ENCODE measurements at places on chromosomes 12 and 14.

GRCh38 chr14:51479584-51480325, 172.0 kb upstream of the FRMD6 start:
- DNase-seq, result no peak

DNA sequence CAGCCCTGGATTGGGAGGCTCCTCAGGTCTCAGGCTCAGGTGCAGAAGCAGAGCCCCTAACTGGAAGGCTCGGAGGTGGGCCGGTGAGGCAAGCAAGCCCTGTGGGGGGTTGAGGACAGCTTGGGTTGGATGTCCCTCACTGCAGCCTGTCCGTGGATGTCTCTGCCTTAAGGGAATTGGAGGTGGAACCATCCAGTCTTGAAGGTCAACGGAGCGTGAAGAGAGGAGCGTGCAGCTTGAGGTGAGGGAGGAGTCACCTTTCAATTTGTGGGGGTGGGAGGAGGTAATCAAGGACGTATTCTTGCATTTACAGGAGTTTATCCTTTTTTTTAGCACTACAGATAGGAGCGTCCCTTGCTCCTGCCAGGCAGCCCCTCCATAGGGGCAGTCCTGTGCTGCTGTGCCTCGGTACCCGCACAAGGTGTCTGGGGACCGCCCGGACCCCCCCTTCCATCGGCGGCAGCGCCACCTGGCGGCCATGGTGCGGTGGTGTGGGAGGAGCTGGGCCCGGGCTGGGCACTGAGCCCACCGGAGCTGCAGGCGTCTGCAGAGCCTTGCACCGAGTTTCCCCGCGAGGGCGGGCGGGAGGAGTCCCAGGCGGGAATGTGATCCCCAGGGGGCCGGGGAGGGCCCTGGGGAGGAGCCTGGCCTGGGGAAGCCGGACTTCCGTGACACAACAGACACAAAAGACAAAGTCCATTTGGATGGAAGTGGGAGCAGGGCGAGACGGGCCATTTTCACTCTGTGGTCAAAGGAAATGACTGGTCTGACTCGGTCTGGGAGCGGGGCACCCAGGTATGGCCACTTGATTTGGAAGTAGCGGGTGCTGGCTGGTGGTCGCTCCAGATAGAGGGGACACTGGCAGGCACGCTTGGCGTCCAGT, 864 bp downstream of the DNAJC22 start:
- DNase-seq, result peak; percentile 68

DNA sequence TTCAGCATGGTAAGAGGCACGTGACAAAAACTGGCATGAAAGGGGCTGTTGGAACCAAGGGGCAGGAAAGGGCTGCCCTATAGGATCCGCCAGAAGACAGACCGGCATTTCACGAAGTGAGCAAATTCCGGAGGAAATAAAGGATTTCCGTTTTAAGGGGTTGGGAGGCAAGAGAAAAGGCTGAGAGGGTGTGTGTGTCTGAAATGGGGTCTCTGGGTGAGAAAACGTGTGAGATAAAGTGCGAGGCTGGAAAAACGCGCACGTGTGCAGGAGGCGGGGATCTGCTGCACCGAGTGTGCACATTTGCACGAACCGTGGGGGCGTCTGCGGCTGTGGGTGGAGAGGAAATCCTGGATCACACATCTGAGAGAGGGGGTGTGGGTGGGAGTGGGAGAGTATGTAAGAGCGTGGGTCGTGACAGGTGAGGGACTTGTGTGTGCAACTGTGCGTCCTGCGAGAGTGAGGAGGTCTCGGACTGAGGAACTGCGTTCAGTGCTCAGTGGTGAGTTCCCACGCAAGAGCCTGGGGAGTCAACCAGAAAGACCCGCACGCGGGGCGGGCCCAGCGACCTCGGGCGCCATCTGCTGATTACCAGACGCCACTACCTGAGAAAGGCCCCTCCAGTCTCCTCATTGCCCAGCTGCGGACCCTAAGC, 37.0 kb upstream of the P2RX7 start:
- DNase-seq, result peak; percentile 69

DNA sequence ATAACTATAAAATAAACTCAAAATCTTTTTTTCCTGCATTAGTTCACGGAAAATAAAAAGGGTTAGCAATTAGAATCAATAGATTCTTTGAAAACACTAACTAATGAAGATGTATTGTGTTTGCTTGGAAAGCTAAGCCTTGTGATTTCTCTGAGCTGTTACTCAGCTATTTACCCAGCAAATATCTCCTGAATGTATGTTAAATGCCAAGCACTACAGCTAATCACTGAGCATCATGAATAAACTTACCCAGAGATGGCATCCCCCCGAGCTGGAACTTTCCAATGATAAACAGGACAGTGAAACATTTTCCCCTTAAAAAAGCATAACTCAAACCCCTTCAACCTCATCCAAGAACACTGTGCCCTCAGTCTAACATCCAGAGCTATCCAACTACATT, 71.2 kb downstream of the SLC2A13 start:
- DNase-seq, result no peak

- no peak for DNase-seq
Measured at GRCh38 chr12:98970210-98970609, 325.1 kb downstream of the APAF1 start.

DNA sequence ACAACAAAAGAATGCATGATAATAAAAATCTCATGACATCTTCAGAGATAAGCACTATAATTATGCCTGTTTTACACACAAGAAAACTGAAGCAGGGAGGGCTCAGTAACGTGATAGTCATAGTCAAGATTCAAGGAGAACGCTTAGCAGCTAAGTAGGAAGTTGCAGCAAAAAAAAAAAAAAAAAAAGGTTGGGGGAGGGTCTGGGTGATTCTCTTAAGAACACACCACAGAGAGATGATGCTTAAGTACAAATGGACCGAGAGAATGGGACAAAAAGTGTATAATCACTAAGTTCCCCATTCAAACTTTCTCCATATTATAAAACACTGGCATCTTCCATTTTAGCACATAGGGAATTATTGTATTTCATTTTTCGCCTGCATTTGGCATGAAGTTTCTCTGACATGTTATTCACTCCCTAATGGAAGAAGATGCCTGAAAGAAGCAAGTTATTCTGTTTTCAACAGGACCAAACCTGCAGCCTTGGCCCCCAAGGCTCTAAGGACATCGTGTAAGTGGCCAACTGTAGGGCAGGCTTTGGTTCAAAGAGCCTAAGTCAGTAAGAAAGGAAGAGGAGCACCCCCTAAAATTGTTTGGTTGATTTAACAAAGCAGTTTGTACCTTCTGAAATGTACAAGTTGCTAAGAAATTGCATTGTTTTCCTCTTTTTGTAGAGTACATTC, 142.9 kb upstream of the TMPO start:
- no peak for DNase-seq

DNA sequence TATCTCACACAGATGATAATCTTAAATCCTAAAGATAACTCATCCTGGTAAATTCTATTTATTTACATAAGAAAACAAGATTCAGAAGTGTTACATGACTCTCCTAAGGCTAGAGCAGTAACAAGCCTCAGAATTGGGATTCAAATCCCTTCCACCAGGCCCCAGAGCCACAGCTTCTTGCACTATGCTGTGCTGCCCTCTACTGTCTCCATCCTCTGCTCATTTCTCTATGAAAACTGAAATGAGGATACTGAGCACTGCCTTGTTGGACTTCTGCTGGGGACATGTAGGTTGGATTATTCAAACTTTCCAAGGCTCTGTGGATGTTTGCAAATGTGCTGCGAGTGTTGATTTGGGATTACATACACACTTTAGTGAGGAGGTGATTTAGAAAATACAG, 23.5 kb upstream of the C12orf50 start:
- DNase-seq, result no peak

GRCh38 chr14:29817767-29818405, 109.8 kb downstream of the PRKD1 start:
- no peak for DNase-seq

GRCh38 chr14:64824471-64824870, 55.2 kb downstream of the SPTB start:
- no peak for DNase-seq

- DNase-seq, result no peak
Measured at GRCh38 chr12:121345151-121345815, 6.9 kb downstream of the ANAPC5 start.

GRCh38 chr12:65023485-65023884, 97.6 kb downstream of the WIF1 start:
- DNase-seq, result no peak

DNA sequence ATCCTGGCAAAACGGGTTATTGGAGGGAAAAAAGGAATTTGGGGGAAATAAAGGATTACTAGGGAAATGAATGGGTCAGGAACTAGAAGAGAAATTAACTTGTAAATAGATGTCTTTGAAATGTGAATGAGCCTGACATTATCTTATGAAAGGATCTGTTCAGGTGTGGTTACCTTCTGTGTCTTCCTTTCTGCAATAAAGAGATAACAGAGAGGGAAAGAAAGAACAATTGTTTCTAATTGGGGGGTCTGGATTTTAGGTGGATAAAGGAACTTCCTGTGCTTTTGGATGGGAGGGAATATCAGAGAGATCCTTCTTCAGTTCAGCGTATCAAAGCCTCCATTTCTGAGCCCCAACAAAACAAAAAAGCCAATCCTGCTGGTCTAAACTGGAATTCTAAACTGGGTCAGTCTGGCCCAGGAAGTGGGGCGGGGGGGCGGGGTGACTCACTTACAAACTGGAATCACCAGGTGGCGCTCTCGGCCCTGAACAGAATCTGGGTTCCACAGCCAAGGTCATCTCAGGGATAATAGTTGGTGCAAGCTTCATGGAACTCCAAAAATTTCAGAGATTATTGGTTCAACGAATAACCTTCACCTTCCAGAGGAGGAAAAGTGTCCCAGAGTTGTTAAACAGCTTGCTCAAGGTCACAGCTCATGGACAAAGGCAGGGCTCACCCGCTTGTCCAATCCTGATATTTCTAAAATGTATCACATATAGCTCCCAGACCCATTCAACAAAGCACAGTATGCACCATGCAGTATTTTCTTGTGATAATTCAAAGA, 15.2 kb upstream of the PEBP1 start:
- peak; percentile 40 for DNase-seq

DNA sequence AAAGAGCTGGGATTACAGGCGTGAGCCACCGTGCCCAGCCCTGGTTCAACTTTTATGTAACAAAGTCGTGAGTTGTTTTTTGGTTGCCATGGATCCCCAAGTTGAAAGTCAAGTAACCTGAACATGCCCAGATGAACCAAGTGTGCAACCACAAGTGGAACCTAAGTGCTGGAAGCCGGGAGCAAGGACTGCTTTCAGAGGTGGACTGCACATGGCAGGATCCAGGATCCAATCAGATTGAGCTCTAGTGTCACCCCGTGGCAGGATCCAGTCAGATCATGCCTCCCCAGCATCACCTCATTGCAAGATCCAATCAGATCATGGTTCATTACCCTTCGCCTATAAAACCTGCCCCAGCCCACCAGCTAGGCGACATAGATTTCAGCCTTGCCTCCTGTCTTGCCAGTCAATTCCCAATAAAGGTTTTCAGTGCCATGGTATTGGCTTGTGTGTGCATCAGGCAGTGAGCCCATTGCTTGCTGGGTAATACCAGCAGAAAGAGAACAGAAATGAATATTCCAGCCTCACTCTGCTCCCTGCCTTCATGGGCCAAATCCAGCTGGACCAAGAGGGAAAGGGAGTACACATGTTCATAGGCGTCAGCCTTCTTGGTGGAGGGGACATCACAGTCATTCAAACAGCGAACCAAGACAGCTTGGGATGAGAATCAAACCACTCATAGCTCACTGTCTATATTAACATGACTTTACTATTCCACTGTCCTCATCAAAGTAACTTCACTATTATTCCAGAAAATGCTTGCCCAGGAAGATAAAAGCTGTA, 43.6 kb upstream of the VASH1 start:
- no peak for DNase-seq

DNA sequence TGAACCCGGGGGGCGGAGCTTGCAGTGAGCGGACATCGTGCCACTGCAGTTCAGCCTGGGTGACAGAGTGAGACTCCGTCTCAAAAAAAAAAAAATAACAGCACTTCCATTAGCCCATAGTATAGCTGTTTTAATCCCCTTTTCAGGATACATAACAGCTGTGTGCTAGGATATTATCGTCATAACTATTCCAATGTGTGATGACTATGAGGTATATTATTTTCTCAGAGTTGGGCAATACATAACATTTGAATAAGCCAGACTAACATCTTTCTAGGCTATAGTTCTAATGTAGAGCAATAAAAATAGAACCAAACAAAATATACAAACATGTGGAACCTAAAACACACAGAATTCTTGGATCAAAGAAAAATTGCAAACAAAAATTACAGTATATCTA, 57.1 kb downstream of the MARK3 start:
- no peak for DNase-seq

GRCh38 chr12:44317651-44318126, 481.8 kb downstream of the TMEM117 start:
- DNase-seq, result no peak

- no peak for DNase-seq
Measured at GRCh38 chr14:89058697-89059096, 234.2 kb downstream of the TTC8 start.

GRCh38 chr12:56128670-56129205, 671 bp downstream of the ESYT1 start:
- DNase-seq, result no peak

DNA sequence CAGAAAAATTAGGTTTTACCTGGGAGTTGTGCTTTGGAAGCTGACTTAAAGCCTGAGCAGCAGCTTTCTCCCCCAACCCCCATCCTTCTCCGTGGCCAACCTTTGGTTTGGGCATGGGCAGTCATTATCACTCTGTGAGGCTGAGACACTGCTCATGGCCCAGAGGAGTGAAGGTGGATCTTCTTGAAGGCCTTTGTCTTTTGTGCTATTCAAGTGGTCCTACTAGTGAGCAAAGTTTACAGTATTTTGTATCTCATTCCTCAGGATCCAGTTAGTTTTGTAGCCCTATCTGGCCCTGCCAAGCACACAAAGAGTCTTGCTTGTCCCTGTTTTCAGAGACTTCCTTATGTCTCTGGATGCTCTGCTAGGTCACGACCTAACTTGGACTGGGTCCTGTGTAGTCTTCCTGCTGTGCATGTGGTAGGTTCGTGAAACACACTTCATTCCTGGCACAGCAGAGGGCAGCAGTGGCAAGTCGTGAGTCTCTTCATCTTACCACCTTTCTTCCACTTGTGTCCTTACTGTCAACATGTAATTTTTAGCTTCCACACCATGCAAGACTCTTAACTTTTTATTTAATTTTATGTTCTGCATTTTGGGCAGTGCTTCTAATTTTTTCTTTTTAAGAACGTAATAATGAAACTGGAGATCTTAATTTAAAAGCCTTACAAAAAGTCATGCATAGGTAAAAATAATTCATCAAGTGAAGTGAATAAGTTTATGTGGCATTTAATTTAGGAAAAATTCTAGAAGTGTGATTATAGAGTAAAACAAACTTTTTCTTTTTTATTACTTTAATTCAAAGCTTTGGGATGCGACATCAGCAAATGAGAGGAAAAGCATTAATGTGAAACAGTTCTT, 53.7 kb downstream of the APAF1 start:
- no peak for DNase-seq

DNA sequence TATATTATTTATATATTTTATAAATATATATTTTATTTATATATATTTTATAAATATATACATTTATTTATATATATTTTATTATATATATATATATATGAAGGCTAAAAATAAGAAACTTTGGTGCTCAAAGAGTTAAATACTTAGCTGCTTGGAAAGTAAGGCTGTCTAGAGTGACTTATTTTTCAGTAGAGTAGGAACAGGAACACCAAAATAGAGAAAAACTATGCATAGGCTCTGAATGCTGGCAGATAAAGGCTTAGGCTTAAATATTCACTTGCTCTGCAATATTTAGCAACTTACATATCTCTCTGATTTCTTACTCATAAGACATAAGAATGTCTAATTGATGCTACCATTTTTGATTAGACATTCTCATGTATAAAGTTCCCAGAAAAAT, 991.2 kb downstream of the VRK1 start:
- DNase-seq, result no peak

- no peak for DNase-seq
Measured at GRCh38 chr12:117528538-117528937, 167.1 kb upstream of the NOS1 start.
